Activated T-cell treated with anti-CD3 and anti-CD28 coated beads, Interleukin-2, amount 50 U/mL, for 72 hours (primary cell): ENCODE measurements at places on chromosomes 4 and X. TPM values are rescaled to one million over a fixed set of nuclear protein-coding genes. Genes with fewer than 3 reads are reported as not detected.

- H3K4me1 ChIP-seq = no peaks in the 10 kb centered on the region
- H3K27ac ChIP-seq = no peak overlapping the region
- no peaks in the 10 kb centered on the region for H3K36me3 ChIP-seq
- no peak for DNase-seq
Observed at GRCh38 chrX:95764972-95765451, 919.6 kb upstream of the DIAPH2 start.

GRCh38 chrX:105975382-105975781, 63.1 kb downstream of the SERPINA7 start:
- no peak overlapping the region for H3K4me3 ChIP-seq
- no peak overlapping the region for H3K27ac ChIP-seq
- H3K4me1 ChIP-seq = no peaks in the 10 kb centered on the region
- peaks cover 3% of the 10 kb centered on the region for H3K36me3 ChIP-seq
- DNase-seq = no peak

DNA sequence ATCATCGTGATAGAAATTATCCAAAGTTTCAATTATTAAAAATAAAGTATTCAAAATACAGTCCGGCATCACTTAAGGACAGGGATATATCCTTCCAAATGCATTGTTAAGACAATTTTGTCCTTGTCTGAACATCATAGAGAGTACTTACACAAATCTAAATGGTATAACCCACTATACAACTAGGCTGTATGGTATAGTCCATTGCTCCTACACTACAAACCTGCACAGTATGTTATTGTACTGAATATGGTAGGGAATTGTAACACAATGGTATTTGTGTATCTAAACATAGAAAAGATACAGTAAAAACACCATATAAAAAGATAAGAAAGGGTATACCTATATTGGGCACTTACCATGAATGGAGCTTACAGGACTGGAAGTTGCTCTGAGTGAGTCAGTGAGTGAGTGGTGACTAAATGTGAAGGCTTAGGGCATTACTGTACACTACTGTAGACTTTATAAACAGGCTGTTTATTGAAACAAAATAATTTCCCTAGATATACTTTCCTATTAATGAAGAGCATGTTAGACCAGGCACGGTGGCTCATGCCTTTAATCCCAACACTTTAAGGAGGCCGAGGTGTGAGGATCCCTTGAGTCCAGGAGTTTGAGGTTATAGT, 44.8 kb upstream of the PTPN13 start:
- no peak overlapping the region for H3K4me3 ChIP-seq
- H3K36me3 ChIP-seq = no peaks in the 10 kb centered on the region
- peaks cover 13% of the 10 kb centered on the region for H3K4me1 ChIP-seq
- no peak overlapping the region for H3K27ac ChIP-seq
- DNase-seq = no peak
- H3K27me3 ChIP-seq = no peaks in the 10 kb centered on the region

GRCh38 chr4:139214039-139214534, 37.1 kb upstream of the ELF2 start:
- H3K4me3 ChIP-seq = no peak overlapping the region
- no peaks in the 10 kb centered on the region for H3K27me3 ChIP-seq
- H3K4me1 ChIP-seq = no peaks in the 10 kb centered on the region
- DNase-seq = no peak
- no peak overlapping the region for H3K27ac ChIP-seq
- no peaks in the 10 kb centered on the region for H3K36me3 ChIP-seq

GRCh38 chr4:612052-612748, 13.2 kb upstream of the PDE6B start:
- peaks cover 38% of the 10 kb centered on the region for H3K27me3 ChIP-seq
- no peak for DNase-seq
- H3K4me3 ChIP-seq = no peak overlapping the region
- H3K36me3 ChIP-seq = no peaks in the 10 kb centered on the region

DNA sequence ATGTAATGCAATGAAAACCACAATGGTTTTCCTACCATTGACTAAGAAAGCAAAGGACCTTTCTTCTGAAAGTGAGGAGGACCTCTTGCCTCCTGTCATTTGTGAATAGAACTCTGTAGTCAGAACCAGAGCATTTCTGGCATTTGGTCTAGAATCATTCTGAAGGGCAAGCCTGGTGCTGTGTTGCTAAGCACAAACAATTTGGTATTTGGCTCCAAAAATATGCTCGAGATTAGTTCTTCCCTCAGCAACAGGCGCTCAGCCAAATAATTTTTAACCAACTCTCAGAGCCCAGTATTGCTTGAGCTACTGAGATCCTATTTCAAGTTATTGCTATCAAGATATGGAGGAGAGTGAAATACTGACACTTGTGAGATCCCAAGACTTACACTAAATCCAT, 71.0 kb downstream of the SNCA start:
- H3K4me1 ChIP-seq = no peaks in the 10 kb centered on the region
- H3K4me3 ChIP-seq = no peak overlapping the region
- DNase-seq = no peak

DNA sequence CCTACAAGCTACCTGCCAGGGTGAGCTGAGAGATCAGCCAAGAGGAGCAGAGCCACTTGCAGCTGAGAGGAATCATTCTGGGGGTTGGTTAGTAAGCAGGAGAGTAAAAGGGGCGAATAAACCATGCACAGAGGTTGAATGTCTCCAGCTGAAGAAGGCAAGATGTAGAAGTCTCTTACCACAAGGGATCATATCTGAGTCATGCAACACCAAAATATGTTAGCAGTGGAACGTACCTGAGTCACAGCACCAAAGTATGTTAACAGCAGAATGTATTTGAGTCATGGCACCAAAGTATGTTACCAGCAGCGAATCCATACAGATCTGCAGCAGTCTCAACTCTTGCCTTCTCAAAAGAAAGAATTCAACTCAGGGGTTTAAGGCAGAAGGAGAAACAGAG, 29.9 kb downstream of the C4orf51 start:
- H3K27me3 ChIP-seq = no peaks in the 10 kb centered on the region
- no peak overlapping the region for H3K4me3 ChIP-seq
- H3K36me3 ChIP-seq = peaks cover 7% of the 10 kb centered on the region
- H3K27ac ChIP-seq = no peak overlapping the region
- peaks cover 38% of the 10 kb centered on the region for H3K4me1 ChIP-seq

- no peaks in the 10 kb centered on the region for H3K27me3 ChIP-seq
- no peaks in the 10 kb centered on the region for H3K36me3 ChIP-seq
- DNase-seq = no peak
- peaks cover 46% of the 10 kb centered on the region for H3K4me1 ChIP-seq
- no peak overlapping the region for H3K27ac ChIP-seq
Observed at GRCh38 chr4:108465886-108466500, 154.4 kb upstream of the RPL34 start.

DNA sequence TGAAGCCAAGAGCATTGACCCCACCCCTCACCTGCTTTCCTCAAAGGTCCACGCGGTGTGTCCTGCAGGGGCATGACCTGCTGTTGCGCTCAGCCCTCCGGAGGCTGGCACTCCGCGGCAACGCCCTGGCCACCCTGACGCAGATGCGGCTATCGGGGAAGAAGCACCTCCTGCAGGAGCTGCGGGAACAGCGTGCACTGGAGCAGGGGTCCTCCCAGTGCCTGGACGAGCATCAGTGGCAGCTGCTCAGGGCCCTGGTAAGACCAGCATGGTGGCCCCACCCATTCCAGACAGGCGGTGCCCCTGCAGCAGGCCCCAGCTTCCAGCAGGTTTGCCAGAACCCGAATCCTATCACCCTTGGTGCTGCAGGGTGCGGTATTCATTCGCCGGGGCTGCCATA, 86.0 kb downstream of the EVC start:
- no peaks in the 10 kb centered on the region for H3K27me3 ChIP-seq
- H3K4me3 ChIP-seq = no peak overlapping the region
- H3K27ac ChIP-seq = no peak overlapping the region
- no peaks in the 10 kb centered on the region for H3K4me1 ChIP-seq
- DNase-seq = no peak
- no peaks in the 10 kb centered on the region for H3K36me3 ChIP-seq

- no peaks in the 10 kb centered on the region for H3K27me3 ChIP-seq
- no peak overlapping the region for H3K27ac ChIP-seq
- no peak for DNase-seq
- H3K36me3 ChIP-seq = no peaks in the 10 kb centered on the region
Observed at GRCh38 chrX:80876877-80877276, 67.2 kb upstream of the BRWD3 start.

DNA sequence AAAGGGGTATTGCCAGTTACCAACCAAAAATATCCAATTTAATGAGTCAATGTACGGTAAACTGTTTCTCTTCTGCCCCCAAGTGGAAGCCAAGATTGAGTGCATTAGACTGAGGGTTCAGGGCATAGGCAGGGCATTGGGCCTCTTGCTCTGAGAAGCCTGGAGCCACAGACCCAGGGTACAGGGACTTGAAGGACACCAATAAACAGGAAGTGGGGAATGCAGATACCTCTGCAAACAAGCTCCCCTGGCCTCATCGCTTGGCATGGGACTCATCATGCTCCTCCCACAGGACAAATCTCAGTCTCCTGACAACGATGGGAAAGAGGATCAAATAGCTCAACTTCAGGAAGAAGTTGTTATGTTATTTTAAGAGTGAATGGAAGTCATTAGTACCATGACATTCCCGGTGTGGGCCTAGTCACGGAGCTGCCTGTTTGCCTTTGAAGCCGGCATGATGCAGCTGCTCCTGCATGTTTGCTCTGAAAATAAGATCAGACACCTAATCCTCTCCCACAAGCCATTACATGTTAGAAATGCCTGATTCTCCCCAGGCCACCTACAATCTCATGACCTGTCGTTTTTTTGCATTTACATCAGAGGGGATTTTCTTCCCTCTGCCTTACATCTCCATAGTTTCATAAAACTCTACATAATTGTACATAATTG, 224.2 kb downstream of the RCHY1 start:
- no peaks in the 10 kb centered on the region for H3K4me1 ChIP-seq
- no peak overlapping the region for H3K27ac ChIP-seq
- H3K27me3 ChIP-seq = no peaks in the 10 kb centered on the region
- DNase-seq = no peak
- no peak overlapping the region for H3K4me3 ChIP-seq
- no peaks in the 10 kb centered on the region for H3K36me3 ChIP-seq

The UGT2A1 gene
- total RNA-seq = not detected

DNA sequence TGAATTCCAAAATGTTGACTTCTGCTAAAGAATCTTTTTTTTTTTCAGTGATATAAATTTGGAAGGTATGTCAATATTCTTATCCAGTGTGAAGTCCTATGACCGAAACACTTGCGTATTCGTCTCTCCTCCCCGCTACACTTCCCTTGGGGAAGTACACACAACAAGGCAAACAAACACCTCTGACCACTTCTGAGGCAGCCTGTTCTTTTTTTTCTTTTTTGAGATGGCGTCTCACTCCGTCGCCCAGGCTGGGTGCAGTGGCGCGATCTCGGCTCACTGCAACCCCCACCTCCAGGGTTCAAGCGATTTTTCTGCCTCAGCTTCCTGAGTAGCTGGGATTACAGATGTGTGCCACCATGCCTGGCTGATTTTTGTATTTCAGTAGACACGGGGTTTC, 78.1 kb upstream of the DHRSX start:
- H3K27me3 ChIP-seq = peaks cover 38% of the 10 kb centered on the region
- no peak overlapping the region for H3K27ac ChIP-seq
- no peak overlapping the region for H3K4me3 ChIP-seq
- H3K4me1 ChIP-seq = peaks cover 6% of the 10 kb centered on the region
- no peak for DNase-seq
